ENCODE measurements at places on chromosomes 4 and X.

GRCh38 chr4:77209936-77210335 lies 52.9 kb downstream of the CCNG2 start:
- no peak for DNase-seq

DNA sequence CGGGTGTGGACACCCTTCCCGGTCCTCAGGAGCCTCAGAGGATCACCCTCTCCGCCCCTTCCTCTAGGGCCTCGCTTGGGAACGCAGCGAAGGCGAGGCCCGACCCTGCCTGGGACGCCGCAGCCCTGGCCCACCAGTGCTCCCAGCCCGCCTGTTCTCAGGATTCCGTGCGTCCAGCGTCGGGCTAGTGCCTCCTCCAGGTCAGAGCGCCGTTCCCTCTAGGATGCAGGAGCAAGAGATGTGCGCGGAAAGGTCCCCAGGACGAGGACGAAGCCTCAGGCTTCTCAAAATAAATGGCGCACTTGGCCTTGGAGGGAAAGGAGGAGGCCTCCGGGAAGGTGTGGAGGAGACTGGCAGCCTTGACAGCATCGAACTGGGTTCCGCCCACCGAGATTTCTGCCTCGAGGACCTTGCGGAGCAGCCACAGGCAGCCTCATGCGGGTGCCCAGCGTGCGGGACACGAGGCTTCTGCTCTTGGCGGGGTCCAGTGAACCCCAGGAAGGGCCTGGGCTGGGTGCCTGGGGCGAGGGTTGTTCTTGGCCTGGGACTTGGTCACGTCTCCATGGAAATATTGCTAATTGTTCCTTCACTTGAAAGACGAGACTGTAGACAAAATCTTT lies 35.1 kb downstream of the PITX2 start:
- DNase-seq, result no peak

- no peak for DNase-seq
Measured at GRCh38 chr4:66071911-66072310, 401.6 kb upstream of the EPHA5 start.

- no peak for DNase-seq
Measured at GRCh38 chr4:95431678-95432077, 117.1 kb downstream of the UNC5C start.

DNA sequence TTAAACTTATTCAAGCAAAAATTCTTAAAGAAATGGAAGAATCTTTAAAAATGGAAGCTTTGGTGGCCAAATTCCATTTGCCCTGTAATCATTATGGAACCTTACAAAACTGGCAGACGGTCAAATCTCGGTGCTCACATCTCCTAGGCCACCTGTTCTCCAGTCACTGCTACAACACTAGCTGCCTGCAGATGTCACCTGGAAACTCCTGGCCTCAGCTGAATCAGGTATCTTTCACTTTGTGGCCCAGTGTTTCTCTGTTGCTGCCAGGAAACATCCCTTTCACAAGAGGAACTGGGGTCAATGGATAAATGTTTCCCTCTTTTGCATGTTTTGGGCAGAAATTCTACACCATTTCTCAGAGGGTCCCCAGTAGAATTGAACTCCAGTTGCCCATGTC lies 4.2 kb upstream of the CXCL3 start:
- no peak for DNase-seq

DNA sequence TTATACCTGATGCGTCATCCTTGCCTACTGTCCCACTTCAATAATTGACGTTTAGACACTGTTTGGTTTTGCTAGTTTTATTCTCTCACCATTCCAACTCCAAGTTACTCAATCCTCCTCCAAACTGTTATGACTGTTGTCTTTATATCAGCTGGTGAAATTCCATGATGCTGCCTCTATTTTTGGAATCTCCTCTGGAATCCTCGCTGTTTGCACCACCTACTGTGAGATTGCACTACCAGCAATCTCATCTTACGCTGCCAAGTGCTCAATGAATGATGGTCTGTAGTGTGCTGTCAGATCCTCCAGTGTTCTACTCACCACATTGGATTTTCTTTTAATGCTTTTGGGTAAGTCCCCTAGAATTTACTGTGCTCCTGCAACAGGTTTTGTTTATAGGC lies 13.2 kb upstream of the PCDH18 start:
- no peak for DNase-seq

GRCh38 chr4:159413306-159413943 lies 310.5 kb downstream of the RAPGEF2 start:
- no peak for DNase-seq
